ENCODE measurements at places on chromosomes 3 and 15. TPM values are rescaled to one million over a fixed set of nuclear protein-coding genes. Genes with fewer than 3 reads are reported as not detected.

The GNAT1 gene
- not detected for total RNA-seq

The GRAMD1C gene
- 0.26 TPM for total RNA-seq

The TRPM1 gene
- total RNA-seq = not detected

The LRIG1 gene
- 21.6 TPM for total RNA-seq

The BFSP2 gene
- not detected for total RNA-seq

The TNK2 gene
- 63.5 TPM for total RNA-seq

The TTLL13 gene
- total RNA-seq = 0.36 TPM

The CLSTN2 gene
- not detected for total RNA-seq

The CD96 gene
- total RNA-seq = 168 TPM

DNA sequence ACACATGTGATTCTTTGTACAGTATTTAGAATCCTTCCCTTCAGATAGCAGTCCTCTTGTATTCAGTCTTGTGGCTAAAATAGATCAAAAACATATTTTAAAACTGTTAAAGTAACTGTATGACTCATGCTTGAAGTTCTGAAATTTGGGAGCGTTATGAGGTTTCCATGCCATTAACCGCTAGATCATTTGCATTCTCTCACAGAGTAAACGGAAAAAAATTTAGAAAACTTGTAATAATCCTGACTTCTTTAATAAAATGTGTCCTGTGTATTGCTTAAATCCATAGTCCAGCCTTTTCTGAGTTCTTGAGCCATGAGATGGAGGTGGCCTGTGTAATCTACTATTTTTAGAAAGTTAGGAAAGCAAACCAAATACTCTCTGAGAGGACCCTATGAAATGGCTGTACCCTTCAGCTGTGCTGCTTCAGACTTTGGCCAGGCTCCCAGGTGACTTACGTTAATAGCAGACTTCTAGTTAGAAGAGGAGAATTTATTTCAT, 33.8 kb downstream of the MBNL1 start:
- no peak for DNase-seq

GRCh38 chr15:39625451-39625850, 44.6 kb downstream of the THBS1 start:
- DNase-seq = no peak

DNA sequence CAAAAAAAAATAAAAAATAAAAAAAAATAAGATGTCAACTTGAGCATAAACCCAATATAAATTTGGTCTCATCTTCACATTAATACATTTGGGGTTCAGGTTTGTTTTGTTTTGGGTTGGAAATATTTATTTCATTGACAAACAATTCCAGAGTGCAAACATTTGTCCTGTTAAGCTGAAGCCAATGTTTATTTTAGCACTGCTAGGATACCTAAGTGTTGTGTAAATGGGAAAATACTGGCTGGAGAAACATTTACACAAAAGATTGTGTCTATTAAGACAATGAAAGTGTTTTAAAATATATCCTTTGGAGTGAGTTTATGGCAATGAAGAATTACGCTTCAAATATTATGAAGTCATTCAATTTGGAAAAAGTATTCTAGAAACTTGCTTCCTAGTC, 91.1 kb downstream of the MEIS2 start:
- DNase-seq = no peak

DNA sequence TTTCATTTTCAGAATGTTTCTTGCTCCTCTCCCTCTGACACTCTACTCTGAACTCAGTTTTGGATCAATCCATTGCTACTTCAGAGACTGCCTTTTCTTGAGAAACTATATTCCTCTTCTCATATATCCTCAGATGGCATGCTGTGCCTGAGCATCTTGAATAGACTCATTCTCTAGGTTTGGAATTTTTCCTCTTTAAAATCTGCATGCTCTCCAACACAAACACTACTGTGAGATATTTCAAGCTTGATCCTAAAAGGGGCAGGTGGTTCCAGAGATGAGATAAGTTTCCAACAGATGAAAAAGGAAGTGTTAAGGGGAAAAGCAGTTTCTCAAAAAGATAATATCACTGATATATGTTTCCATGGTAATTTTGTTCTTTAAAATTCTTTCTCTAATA, 742.2 kb upstream of the EPHA6 start:
- no peak for DNase-seq

- DNase-seq = no peak
Measured at GRCh38 chr3:32794487-32795308, 23.1 kb upstream of the TRIM71 start.

DNA sequence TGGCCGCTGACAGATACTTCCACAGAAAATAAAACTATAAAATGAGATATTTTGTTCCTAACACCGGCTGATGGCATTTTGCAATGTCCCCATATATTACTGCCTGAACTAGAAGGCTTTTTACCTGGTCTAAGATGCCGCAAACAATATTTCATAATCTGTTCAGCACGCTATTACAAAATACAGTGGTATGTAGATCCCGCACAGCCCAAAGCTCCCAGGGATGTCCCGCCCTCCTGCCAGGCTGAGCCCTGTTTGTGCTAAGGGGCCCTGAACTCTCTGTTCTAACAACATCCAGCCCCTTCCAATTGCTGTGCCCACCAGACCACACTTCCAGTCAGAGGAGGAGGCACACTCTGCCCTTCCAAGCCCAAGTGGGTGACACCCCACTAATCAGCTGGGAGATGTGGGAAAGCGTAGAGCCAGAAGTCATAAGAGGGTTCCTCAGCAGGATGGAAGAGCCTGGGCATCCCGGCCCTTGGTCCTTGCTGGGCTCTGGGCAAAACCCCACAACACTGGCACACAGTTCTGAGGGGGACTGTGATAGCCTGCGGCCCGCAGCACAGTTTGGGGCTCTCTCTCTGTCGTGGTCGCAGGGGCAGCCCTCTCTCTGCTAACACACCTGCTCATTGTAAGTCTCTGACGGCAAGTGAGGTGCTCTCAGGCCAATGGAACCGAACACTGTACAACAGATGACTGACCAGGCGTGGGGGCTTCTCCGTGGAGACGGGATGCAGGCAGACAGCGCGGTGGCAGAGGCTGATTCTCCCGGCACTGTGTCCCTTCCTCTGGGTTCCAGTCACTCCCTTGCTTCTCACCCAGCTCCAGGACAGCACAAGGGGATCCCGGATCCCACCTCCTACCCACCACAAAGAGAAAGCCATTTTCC, 55.2 kb downstream of the PCSK6 start:
- no peak for DNase-seq

- DNase-seq = no peak
Measured at GRCh38 chr3:22704166-22704565, 499.0 kb upstream of the UBE2E2 start.

DNA sequence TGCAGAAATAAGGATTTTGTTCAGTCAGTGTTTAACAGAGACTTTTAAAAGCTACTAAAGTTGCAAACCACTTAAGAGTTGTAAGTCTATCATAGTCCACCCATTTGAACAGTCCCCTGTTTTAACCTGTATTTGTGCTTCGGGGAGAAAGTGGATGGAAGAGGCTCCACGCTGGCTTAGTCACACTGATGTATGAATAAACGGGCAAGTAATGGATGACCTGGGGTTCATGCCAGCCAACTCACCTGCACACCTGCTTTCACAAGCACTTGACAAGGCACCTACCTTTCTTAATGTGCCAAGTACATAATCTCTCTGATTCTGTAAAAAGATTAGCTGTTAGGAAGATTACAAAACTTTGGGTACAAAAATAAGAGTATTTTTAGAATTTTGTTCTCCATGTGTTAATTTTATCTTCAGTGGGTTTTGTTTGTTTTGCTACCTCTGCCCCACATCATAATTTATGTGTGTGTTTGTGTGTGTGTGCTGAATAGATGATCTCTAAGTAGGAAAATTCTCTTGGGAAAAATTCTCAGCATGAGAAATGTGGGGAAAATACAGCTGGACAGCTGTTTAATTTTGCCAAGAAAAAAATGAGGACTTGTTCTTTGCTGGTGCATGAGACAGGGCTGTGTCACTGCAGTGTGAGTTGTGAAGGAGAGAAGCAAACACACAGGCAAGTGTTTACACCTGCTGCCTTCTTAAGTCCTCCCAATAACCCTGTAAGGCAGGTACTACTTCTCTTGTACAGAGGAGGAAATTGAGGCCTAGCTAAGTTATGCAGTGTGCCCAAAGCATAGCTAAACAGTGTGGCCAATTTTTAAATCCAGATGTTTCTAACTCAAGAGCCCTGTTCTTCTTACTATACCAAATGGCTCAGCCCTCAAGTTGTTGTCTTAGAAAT, 181.2 kb upstream of the IL12A start:
- DNase-seq = no peak

- no peak for DNase-seq
Measured at GRCh38 chr15:59994888-59995557, 9.1 kb upstream of the FOXB1 start.

DNA sequence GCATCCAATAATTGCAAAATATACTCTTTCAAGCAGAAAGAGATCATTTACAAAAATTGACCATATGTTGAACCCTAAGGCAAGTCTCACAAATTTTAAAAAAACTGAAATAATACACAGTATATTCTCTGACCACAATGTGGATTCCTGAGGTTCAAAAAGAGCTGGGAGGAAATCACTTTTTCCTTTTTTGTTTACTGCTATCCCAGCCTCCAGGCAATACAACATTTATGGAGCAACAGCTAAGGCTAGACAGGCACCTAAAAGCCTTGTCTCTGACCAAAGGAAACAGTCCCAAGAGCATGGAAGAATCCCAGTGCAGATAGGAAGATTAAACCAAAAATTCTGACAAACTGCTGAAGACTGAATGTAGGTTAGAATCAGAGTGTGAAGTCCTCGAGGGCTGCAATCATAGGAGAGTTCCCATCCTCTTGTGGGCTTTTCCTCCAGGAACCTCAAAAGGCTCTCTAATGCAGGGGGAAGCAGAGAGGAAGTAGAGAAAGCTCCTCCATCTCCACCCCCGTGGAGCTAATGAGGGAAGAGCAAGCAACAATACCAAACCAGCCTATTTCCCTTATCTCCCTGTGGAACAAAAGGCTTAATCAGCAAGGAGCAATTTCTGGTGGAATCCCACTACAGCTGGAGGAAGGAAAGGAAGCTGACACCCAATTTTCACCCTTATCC, 57.0 kb downstream of the TMCC1 start:
- no peak for DNase-seq

GRCh38 chr15:93331545-93332167, 242.6 kb upstream of the RGMA start:
- DNase-seq = no peak

DNA sequence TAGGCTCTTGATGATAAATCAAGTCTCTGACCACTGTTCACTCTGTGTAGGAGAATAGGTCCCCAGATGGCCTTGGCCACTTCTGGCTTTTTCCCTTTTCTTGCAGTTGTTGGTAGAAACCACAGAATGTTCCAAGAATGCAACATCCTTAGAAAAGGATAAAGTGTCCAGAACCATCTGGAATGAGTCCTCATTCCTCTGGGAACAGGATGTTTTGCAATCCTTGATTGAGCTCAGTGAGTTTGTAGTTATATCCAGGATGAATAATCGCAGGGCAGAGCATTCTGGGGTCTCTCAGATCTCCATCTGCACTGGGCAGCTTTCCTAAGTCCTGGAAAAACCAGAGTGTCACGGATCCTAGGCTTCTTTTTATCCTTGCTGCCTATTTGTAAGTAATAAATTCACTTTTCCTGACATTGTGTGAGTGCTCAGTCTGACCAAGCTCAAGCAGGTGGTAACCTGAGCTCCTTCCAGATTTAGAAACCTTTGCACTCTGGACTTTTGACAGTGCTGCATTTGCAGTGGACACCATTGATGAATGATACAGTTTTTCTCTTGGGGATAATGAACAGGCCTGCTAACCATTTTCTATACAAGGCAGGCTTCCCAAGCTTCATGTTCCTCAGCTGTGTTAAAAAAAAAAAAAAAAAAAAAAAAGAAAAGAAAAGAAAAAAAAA, 1028.6 kb downstream of the OTOL1 start:
- no peak for DNase-seq

All from natural killer cell treated with Interleukin-12 subunit alpha and Interleukin-12 subunit beta and Interleukin-15 and Interleukin-18, amount 100 ng/mL, for 72 hours (primary cell).